Stimulated activated CD4-positive, alpha-beta T cell treated with anti-CD3 and anti-CD28 coated beads, Interleukin-12 subunit alpha, Interleukin-12 subunit beta, amount 100 ng/mL, for 24 hours (primary cell): ENCODE measurements at places on chromosomes 5 and 9.

DNA sequence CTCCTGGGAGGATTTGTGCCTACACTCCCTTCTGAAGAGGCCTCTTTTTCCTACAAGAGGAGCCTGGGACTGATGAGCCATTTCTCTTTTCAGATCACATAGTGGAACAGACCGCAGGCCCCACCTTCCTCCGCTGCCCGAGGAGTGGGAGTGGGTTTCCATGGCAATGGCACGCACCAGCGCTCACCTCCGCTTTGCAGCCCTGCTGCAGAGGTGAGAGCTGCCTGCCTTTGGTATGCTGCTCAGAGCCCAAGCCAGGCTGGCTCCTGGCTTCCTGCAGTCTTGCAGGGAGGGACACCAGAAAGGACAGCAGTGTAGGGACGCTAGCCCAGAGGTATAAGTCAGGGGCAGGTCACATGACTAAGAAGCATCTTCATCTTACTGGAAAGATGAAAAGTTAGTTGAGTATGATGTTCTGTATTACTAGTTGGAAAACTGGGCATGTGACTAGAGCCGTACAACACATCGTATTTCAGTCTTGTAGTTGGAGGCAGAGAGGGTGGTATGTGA is 12.4 kb downstream of the PTTG1 start:
- no peak for DNase-seq

DNA sequence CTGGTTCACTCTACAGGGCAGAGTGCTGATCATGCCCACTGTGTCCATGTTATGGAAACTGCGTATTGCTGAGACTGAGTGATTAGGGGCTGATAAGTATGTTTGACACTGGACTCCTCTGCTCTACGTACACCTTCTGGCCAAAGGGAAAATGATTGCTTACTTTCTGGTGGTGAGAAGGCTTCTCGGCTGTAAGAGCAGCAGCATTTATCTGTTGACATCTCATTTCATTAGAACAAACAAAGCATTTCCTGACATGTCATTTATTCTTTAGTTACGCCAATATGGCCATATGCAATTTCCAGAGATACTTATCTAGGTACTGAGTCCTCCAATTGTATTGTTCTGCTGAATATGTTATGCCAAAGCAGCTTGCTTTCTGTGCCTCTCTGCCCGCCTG is 5.6 kb downstream of the FAXDC2 start:
- no peak for DNase-seq

DNA sequence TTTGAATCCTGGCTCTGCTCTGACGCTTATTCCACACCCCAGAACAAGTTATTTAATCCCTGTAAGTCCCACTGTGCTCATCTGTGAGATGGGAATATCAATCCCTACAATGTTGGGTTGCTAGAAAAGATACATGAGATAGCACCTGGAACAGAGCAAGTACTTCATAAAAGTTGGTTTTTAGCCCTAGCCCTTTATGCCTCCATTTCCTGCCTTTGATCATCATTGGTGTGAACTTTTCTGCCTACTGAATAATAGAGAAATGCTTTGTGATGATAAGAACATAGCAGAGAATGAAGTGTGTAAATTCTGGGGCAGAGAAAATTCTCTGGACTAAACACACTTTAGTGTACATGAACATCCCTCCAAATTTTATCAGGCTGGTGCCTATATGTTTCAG is 90.3 kb upstream of the RANBP6 start:
- no peak for DNase-seq

- DNase-seq = no peak
These were observed 73.7 kb upstream of the STK32A start for GRCh38 chr5:147160902-147161700.

DNA sequence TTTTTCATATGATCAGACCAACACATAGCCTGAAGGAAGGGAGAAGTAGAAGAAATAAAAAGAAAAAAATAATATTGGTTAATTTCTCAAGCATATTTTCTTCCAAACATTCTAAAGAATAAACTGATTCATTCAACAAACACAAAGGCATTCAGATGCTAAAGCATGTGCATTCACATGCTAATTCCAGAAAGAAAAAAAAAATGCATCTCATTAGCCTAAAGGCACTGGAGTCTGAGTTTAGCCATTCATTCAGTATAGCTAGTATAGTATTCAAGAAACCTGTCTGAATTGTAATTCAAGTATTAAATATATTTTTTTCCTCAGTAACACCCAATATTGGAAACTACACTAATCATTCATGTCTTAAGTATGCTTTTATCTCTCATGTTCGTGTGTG is 61.0 kb upstream of the FER start:
- no peak for DNase-seq

DNA sequence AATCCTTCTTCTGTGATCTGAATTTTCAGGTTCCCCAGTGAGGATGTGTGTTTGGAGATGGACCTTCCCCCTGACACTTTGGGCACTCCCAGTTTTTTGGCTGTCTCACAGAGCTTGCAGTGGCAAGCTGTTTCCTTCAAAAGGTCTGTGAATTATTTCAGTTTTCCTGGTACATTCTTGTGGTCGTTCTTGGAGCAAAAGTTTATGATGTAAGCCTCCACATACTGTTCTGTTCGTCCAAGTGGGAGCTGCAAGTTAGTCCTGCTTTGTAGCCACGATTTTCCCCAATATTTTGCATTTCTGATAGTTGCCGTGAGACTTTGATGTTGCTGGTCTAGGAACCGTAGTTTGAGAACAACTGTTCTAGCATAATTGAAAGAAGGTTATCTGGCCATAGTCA is 88.3 kb downstream of the MTAP start:
- no peak for DNase-seq

GRCh38 chr5:68054638-68055037 is 160.9 kb upstream of the PIK3R1 start:
- no peak for DNase-seq

DNA sequence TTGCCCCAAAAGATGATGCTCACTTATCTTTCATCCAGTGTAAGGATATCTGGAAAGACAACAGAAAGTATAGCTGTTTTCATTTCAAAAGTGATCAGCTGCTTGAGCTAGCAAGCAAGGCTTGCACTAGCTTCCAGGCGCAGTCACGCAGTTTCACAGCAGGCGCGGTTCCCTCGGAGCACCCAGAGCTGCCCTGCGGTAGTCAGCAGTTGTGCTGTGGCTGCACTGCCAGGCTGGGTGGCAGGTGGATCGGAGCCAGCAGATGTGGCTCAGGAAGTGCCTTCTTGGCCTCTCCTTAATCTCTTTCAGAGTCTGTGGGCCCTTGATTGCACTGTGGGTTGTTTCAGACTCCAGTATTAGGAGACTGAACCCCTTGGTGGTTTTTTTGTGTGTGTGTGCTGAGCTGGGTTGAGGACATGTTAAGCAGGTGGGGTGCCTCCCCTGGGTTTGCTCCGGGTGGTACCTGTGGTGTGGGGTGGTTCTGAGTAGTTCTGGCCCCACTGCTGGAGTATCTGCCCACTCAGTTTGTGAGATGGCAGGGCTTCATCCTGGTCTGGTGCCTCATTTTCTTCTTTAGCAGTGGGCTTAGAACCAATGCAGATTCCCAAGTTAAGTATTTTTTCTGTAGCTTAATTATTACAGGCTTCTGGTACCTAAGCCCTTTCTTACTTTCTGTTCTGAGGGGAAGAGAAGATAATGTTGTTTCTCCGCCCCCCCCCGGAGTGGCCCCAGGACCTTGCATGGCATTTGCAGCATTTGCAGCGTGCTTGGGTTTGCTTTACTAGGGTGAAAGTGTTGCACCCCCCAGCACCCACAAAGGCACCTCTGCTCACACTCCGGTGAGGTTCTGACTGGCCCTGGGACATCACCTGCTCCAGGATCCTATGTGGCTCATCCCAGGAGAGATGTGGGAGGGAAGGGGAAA is 16.4 kb downstream of the TENT4A start:
- no peak for DNase-seq

DNA sequence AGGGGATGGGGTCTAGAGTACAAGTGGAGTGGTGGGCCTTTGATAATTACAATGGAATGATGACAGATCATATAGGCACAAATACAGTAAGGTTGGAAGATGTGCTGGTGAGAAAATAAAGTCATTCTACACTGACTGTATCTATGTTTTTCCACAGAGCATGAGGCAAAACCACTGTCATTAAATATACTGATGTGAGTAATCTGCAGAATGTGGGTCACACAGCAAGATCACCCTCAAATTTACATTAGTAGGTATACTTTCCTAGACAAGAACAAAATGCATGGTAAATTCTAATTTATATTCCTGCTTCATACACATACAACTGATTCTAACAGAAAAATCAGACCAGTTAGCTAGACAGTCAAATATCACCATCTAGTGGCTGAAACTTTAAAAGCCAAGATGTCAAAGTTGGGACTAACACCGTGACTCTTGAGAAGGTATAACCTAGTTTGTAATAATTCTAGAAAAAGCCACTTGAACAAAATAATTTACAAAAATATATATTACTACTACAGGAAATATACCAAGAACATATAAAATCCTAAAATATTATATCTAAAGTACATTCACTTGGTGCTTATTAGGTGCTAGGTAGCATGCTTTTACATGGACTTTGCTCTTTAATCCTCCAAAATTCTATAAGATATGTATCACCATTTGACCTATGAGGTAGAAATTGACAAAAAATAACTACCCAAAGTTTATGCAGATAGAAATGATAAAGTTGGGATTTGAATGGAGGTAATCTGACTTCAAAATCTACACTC is 19.5 kb downstream of the TTC33 start:
- DNase-seq = no peak

DNA sequence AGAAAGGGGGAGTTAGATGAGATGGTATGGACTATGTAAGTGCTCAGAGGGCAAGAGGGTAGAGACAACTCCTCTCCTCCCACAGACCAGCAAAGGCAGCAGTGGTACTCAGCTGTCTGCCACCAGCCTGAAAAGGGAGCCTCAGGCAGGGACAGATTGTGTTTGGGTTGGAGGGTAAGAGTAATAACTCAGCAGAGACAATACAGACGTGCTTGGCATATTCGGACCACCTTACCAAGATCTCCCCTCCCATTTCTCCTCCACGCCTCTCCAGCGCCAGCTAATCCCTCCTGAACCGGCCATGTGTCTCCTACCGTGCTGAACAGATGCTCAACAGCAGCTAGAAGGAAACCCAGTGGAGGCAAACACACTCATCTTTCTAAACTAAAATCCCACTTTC is 180.8 kb downstream of the ASTN2 start:
- DNase-seq = no peak

DNA sequence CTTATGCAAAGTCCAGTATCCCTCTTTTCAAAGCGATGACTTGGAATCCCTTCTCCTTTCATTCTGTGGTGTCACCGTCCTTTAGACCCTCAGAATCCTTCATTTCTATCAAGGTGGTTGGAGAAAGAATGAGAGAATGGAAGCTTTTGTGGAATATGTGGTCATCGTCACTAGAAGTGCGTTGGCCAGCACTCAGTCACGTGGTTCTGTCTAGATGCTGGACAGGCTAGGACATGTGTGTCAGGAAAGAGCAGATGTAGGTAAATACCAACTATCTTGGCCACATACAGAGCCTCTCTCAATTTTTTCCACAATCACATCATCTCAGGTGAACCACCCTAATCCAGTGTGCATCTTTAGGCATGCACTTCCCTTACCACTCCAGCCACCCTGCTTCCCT is 206.0 kb downstream of the ARRDC3 start:
- no peak for DNase-seq

- no peak for DNase-seq
These were observed 46.7 kb downstream of the GARNL3 start for GRCh38 chr9:127311239-127311741.

DNA sequence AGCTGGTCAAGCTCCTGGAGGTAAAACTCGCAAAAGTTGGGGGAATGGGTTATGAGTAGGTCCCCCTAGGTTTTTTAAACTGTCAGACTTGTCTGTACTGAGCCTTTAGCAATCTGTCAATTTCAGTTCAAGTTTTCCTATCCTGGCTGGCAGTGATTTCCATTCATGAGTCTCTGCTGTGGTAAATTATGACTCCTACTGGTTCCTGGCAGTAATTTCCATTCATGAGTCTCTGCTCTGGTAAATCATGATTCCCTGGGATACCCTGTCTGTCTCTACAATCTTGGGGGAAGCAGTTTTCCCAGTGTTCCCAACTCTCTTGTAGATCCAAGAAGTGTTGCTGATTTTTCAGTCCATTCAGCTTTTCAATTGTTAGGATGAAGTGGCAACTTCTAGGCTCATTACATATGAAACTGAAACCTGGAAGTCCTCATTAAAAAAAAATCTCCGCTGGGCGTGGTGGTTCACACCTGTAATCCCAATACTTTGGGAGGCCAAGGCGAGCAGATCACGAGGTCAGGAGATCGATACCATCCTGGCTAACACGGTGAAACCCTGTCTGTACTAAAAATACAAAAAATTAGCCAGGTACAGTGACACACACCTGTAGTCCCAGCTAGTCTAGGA is 91.3 kb upstream of the GPBP1 start:
- DNase-seq = no peak

- no peak for DNase-seq
These were observed 1290.3 kb upstream of the CDH9 start for GRCh38 chr5:28328681-28329080.

GRCh38 chr9:138022121-138022741 is 144.6 kb downstream of the CACNA1B start:
- no peak for DNase-seq

DNA sequence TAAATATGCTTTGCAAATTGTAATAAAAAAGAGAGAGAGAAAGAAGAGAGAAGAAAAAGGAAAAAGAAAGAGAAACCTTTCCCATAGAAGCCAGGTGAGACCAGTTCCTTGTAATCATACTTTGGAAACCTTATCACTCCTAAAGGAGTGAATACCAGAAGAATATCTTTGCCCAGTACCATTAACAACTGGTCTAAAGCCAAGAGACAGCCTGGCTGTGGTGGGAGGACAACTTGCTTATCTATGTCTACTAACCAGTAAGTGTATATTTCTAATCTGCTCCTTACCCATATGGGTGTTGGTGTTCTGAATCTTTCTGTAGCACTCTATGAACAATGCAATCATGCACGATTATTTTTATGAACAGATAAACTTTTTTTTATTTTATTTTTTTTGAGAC is 10.5 kb upstream of the TXN start:
- DNase-seq = no peak

GRCh38 chr9:4680173-4680525 is 780 bp downstream of the CDC37L1 start:
- no peak for DNase-seq

DNA sequence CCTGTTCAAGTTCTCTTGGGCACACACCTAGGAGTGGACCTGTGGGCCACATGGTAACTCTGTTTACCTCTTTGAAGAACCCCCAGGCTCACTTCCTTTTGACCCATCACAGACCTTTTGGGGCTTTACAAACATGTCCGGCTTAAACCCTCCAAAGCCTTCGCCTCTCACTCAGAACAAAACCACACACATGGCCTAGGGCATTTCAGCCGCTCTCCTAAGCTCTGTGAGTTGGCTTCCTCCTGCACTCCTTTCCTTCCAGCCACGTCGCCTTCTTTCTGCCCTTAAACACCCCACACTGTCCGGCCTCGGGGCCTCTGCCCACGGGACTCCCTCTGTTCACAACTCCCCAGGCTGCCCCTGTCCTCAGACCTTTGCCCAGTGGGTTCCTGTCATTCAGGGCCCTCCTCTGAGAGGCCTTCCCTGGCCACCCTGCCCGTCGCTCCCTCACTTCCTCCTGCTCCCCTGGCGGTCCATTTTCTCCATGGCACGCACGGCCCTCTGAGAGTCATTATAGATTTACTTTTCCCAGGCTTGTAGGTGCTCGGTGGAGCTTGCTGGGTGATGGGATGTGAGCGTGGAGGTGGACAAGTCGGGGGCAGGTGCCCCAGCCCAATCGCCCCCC is 1.9 kb downstream of the DOK3 start:
- no peak for DNase-seq

- DNase-seq = no peak
These were observed 190.5 kb downstream of the TTLL11 start for GRCh38 chr9:121902461-121903135.
